Osteocyte (in vitro differentiated cells): ENCODE measurements at places on chromosomes 2 and 18.
A peak's percentile ranks its signal among the peaks of the same experiment; 100 is the strongest.

GRCh38 chr2:222526480-222527277 lies 102.3 kb downstream of the SGPP2 start:
- H3K4me1 ChIP-seq, result no peaks in the 10 kb centered on the region
- no peak overlapping the region for H3K4me3 ChIP-seq
- no peaks in the 10 kb centered on the region for H3K36me3 ChIP-seq
- no peak overlapping the region for H3K27ac ChIP-seq

DNA sequence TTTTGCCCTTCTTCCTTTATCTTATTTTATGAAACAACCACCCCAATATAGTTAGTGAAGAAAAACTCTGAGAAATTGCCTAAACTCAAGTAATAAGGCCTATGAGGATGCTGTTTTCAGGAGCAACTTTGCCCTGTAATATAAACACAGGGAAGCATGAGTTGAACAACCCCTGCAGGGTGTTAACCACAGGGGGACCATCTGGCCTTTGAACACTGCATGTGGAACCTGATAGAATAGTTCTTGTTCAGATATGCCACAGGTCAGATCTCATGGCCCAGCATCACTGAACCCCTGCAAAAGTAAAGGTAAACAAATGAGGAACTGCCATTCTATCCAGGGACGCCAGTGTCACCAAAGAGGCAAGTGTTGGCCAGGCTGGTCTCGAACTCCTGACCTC lies 82.6 kb downstream of the MAPK4 start:
- peaks cover 7% of the 10 kb centered on the region for H3K27me3 ChIP-seq
- no peak overlapping the region for H3K4me3 ChIP-seq
- H3K4me1 ChIP-seq, result no peaks in the 10 kb centered on the region
- H3K27ac ChIP-seq, result no peak overlapping the region
- no peaks in the 10 kb centered on the region for H3K36me3 ChIP-seq

DNA sequence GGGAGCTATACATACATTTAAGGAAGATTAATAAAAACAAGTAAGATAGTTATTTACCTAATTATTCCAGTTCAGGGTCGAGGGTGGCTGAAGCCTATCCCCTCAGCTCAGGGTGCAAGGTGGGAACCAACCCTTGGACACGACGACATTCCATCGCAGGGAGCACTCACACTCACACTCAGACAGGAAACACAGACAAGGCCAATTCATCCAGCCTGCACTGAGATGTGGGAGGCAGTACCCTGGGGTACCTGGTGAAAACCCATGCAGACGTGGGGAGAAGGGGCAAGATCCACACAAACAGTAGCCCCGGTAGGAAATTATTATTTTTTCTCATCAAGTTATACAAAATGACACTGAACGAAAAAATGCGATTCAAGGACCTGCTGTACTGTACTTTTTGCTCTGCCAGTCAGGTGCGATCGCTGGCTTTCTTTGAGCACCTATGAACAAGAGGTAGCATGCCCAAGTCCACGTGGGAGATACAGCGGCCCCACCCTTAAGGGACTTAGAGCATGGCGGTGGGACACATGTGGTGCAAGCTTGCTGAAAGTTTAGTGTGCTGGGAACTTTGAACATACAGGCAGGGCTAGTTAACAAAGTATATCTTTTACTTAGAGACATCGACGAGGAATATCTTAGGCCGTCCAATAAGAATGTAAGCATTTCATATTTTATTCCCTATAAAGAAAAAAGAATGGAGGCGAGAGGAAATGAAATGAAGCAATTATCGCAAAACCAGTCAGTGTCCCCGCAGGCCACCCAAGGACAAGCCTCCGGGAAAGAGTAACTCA lies 624 bp downstream of the METTL8 start:
- H3K4me3 ChIP-seq, result peak overlapping the region; percentile 87
- H3K27me3 ChIP-seq, result no peaks in the 10 kb centered on the region
- H3K27ac ChIP-seq, result peak overlapping the region; percentile 92
- no peak for DNase-seq

DNA sequence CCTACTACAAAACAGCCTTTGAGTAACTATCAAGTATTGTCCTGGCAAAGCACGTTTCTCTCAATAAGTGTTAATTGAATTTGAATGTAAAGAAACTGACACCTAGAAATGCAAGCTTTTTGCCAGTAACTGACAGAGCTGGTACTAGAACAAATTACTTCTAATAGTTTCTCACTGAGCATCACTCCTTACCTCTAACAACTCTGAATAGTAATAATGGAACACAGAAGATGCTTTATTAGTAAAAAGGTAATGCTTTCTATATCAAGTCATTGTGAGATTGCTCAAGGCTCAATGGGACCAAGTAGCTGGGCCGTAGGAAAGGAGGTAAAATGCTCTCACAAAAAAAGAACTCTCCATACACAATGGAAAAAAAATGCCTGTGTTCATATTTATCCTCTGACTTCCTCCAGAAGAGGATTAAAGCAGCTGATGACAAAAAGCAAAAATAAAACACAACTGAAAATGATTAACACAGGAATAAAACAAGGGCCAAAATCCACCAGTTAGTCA lies 11.8 kb downstream of the RASGRP3 start:
- H3K4me3 ChIP-seq, result no peak overlapping the region
- no peak for DNase-seq
- no peak overlapping the region for H3K27ac ChIP-seq
- H3K4me1 ChIP-seq, result peaks cover 24% of the 10 kb centered on the region
- no peaks in the 10 kb centered on the region for H3K27me3 ChIP-seq

- peaks cover 15% of the 10 kb centered on the region for H3K4me1 ChIP-seq
- no peaks in the 10 kb centered on the region for H3K36me3 ChIP-seq
- no peaks in the 10 kb centered on the region for H3K27me3 ChIP-seq
- no peak overlapping the region for H3K27ac ChIP-seq
Measured at GRCh38 chr2:196967116-196967515, 40.6 kb upstream of the PGAP1 start.

DNA sequence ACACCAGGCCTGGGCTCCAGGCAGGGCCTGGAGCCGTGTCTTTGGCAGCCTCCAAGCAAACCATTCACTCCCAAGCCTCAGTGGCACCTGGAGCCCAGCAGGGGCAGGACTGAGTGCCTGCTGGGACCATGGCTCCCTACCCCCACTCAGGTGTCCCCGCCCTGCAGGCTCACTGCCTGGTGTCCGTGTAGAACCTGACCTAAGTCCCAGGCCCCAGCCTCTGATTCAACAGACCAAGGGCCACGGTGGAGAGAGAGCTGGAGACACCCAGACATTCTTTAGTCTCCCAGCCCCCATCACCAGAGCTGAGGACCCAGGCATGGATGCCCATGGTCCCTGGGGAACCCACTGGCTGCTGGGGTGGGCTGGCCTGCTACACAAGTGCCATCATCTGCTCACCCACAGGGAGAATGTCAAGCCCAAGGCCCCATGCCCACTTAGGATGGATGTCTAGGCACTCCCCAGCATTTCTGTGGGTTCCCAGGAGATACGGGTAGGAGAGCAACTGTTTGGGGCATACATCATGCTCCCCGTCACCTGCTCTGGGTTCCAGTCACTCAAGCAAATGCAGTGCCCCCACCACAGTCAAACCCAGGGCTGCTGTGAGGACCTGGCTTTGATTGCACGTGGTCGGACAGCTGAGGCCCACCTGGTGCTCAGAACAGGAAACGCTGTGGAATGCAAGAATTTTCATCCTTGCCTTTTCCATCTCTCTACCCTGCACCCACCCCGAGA lies 42.9 kb upstream of the ATG16L1 start:
- DNase-seq, result no peak
- no peak overlapping the region for H3K27ac ChIP-seq
- peaks cover 31% of the 10 kb centered on the region for H3K4me1 ChIP-seq
- H3K36me3 ChIP-seq, result no peaks in the 10 kb centered on the region
- H3K4me3 ChIP-seq, result no peak overlapping the region

DNA sequence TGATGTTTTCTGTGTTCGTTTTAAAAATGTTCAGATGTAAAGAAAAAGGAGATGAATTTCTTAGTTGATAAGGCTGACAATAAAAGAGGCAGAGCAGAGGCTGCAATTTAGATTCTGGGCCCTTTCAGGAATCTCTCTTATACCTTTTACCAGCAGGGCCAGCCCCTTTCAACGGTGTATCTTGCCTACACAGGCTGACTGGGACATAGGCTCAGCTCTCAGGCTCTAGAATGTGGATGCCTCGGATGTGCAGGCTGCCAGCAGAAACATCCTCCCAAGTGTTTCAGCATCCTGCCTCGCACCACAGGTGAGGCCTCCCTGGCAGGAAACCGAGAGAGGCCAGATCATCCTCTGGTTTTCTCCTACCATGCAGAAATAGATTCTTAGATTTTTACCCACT lies 3.4 kb downstream of the C2orf80 start:
- no peaks in the 10 kb centered on the region for H3K4me1 ChIP-seq
- H3K27ac ChIP-seq, result no peak overlapping the region
- no peaks in the 10 kb centered on the region for H3K36me3 ChIP-seq
- no peak for DNase-seq
- peaks cover 39% of the 10 kb centered on the region for H3K27me3 ChIP-seq

- H3K27me3 ChIP-seq, result no peaks in the 10 kb centered on the region
- no peaks in the 10 kb centered on the region for H3K36me3 ChIP-seq
- peaks cover 18% of the 10 kb centered on the region for H3K4me1 ChIP-seq
- H3K4me3 ChIP-seq, result no peak overlapping the region
- H3K27ac ChIP-seq, result no peak overlapping the region
Measured at GRCh38 chr2:102074152-102074783, 68.3 kb upstream of the IL1R1 start.

- DNase-seq, result no peak
- H3K4me1 ChIP-seq, result no peaks in the 10 kb centered on the region
- H3K4me3 ChIP-seq, result no peak overlapping the region
- no peaks in the 10 kb centered on the region for H3K36me3 ChIP-seq
Measured at GRCh38 chr18:55001394-55002024, 42.2 kb upstream of the CCDC68 start.

- H3K27ac ChIP-seq, result no peak overlapping the region
- H3K4me3 ChIP-seq, result no peak overlapping the region
- peaks cover 19% of the 10 kb centered on the region for H3K27me3 ChIP-seq
- no peaks in the 10 kb centered on the region for H3K4me1 ChIP-seq
Measured at GRCh38 chr2:105925390-105925789, 180.7 kb downstream of the NCK2 start.

DNA sequence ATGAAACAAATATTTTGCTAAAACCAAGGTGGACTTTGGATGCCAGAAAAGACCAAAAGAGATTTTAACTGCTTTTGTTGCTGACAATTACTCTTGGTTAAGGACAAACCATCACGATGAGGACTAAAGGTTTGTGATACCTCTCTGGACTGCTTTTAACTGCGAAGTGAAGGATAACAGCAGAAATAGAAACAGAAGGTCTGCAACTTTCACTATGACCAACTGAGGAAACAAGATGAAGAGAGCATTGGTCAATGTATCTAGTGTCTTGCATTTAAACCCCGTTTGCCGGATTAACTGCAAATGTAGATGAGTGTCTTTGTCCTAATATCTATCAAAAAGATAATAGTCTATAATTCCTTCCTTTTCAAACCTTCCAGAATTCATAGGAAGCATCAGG lies 541.7 kb downstream of the ERBB4 start:
- DNase-seq, result no peak
- no peak overlapping the region for H3K27ac ChIP-seq
- no peaks in the 10 kb centered on the region for H3K27me3 ChIP-seq
- no peak overlapping the region for H3K4me3 ChIP-seq
- no peaks in the 10 kb centered on the region for H3K36me3 ChIP-seq

DNA sequence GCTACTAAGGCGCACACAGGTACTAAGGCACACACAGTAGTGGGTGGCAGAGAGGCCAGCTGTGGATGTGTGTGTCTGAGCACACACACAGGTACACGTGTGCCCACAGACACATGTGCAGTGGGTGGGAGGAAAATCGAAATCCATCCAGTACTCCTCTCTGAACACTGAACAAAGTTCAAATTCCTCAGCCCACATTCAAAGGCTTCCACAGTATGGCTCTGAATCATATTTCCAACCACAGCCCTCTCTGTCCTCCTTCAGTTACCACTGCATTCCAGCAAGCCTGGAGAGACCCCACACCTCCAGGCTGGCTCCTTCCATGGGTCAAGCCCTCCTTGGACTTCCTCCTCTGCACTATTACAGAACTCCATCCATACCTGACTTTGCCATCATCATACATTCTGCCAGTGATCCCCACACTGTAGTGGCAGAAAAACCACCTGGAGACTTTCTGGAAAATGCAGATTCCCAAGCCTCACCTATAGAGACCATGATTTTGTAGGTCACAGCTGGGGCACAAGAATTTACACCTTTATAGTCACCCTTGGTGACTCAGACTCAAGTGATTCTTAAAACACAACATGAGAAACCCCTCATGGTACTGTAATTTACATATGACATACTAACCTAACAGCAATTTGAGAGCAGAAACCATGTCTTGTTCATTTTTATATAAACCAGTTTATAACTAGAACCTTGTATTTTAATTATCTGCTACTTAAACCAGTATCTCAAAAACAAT lies 31.4 kb downstream of the EPG5 start:
- H3K4me3 ChIP-seq, result no peak overlapping the region
- H3K4me1 ChIP-seq, result peaks cover 3% of the 10 kb centered on the region
- H3K36me3 ChIP-seq, result peaks cover 41% of the 10 kb centered on the region
- no peak for DNase-seq
- H3K27me3 ChIP-seq, result no peaks in the 10 kb centered on the region

GRCh38 chr2:181823405-181823804 lies 68.1 kb upstream of the ITPRID2 start:
- H3K27ac ChIP-seq, result no peak overlapping the region
- no peak for DNase-seq
- H3K36me3 ChIP-seq, result no peaks in the 10 kb centered on the region
- no peaks in the 10 kb centered on the region for H3K27me3 ChIP-seq
- no peak overlapping the region for H3K4me3 ChIP-seq
- H3K4me1 ChIP-seq, result peaks cover 4% of the 10 kb centered on the region
